Stromal cell of bone marrow (primary cell): ENCODE measurements at places on chromosomes 13 and 19.

DNA sequence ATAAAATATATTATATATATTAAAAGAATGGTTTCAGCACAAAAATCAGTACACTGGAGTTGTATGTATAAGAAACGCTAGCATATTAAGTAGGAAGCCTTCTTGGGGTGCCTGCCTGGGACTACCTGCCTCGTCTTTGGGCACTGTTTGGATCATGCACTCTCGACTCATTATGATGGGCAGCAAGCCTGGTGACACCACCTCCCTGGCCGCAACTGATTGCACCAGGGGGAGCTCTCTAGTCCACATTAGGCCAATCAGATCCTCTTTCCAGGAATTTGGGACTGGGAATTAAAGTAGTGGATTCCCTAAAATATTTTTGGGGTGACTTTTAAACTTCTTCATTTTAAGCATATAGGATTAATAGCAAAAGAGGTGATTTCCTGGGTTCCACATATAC lies 56.0 kb upstream of the RGCC start:
- no peak for DNase-seq

GRCh38 chr13:21075379-21076249 lies 14.2 kb upstream of the LATS2 start:
- no peak for DNase-seq

DNA sequence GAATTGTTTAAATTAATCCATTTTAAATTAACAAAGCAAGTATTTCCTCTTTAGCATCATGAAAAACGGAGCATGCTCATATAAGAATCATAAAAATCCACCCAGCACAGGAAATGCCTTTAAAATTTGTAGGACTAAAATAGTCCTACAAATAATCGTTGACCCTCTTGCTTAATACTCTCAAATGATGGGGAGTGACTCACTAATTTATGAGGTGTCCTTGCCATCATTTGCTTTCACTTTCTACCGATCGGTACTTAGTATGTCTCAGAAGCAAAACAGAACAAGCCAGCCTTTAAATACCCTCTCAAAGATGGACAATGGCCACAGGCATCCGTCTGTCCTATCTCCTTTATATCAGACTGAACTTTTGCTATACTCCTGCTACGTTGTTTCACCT lies 97.2 kb downstream of the SUCLA2 start:
- no peak for DNase-seq

GRCh38 chr19:15398501-15399233 lies 19.1 kb upstream of the AKAP8 start:
- DNase-seq: no peak

DNA sequence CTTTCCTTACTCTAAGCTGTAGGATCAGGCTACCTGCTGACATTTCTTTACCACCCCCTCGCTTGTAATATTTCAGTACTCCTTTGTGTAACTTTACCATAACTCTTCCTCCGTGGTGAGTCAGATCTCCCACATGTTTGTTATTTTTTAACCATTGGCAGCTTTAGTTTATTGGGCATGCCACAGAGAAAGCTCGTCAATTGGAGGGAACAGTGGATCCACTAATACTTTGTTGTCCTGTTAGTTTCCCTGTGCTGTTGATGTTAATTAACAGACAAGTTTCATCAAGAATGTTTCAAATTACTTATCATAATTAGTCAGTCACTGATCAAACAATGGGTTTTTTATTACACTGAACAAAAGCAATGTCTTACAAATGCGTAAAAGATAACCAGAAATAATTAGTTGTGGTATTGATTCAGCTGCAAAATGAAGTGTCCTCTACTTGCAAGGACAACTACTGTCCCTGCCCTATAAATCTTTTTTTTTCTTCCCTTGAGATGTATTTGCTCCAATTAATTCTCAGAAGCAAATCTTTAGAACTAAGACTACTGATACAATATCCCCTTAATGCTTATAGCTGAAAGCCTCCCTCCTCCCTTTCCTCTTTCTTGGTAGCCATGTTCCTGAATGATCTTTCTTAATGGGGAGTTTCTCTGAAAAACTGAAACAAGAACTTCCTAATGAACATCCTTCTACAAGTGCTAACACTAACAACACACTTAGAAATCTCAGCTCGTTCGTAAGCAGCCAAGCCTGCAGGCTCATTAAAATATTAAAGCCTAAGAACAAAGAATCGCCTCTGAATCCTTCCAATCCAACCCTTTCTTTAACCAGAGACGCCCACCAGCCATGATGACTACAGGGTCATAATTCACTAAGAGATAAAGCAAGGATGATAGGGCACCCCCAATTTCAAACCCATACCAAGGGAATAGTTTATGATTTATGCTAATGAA lies 22.2 kb downstream of the EFNB2 start:
- DNase-seq: no peak

DNA sequence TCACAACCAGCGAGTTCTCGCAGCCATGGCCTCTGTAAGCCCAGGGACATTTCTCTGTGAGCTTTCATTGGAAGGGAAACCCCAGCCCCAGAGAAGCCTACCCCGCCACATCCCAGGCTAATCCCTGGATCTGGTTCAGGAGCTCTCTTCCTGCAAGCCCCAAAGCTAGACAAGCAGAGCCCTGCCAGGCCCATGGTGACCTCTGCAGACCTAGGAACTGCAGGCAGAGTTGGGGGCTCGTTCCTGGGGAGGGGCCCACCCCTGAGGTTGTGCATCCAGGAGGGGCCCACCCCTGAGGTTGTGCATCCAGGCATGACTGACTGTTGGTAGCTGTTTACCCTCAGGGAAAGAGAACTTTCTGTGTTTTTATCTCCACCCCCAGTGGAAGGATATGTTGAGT lies 21.7 kb downstream of the KCTD15 start:
- DNase-seq: no peak

GRCh38 chr13:90445179-90445578 lies 902.3 kb upstream of the MIR17HG start:
- DNase-seq: peak; percentile 67

DNA sequence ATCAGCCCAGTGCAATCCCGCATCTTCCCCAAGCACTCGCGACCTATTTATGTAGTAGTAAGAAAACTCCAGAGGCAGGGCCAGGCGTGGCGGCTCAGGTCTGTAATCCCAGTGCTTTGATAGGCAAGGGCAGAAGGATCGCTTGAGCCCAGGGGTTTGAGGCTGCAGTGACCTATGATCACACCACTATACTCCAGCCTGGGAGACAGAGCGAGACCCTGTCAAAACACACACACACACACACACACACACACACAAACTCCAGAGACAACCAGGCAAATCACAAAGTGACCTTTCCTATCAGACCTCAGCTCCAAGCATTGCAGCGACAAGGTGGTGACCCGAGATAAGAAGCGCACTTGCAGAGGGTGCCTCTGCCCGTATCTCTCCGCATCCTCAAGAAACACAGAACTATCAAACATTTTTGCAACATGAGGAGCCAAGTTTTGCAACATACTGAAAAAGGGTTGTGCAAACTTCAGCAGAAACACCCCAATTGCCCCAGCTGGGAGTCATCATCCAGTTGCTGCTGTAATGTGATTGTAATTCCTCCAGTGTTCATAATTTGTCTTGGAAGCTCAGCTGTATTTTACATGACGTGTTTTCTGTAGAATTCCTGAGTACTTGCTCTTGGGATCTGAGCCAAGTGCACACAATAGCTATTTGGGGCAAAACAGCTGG lies 8.7 kb upstream of the KLF2 start:
- DNase-seq: peak; percentile 98

DNA sequence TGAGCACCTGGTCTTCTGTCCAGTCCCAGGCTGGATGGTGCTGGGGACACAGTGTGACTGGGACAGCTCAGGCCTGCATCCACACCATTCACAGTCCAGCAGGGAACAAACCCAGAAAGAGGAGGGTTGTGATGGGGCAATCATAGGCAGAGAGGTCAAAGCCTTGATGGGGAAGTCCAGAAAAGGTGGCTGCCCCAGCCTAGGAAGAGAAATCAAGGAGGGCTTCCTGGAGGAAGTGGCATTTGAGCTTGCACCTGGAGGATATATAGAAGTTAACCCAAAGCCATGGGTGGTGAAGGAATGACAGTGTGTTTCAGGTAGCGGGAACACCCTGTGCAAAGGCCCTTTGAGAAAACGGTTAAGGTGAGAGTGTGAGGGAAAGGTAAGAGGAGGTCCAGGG lies 2.6 kb upstream of the PRX start:
- no peak for DNase-seq

DNA sequence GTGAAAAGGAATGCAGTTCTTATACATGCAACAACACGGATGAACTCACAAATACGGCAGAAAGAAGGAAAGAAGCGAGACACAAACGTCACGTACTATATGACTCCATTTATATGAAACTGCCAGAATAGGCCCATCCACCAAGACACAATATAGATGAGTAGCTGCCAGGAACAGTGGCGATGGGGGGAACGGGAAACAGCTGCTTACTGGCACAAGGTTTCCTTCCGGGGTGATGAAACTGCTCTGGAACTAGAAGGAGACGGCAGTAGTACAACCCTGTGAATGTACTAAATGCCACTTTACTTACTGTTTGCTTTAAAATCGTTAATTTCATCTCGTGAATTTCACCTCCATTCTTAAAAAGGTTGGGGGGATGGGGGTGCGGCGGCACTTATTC lies 28.9 kb downstream of the MLLT1 start:
- no peak for DNase-seq

DNA sequence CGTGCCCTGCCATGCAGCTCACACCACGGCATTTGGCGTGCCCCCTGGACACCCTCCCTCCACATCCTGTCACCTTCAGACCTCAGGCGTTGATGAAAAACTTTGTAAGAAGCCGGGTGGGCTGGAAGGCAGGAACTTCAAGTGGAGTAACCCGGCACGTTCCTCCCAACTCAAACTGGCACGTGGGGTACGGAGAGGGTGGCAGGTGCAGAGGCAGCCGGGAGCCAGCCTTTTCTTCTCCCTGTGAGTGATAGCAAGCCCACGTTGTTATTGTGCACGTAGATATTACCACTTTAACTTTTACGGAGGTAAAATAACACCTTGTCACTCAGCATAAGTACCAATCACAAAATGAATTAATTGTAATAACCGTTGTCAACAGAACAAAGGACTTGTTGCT lies 198.0 kb downstream of the ZNF536 start:
- no peak for DNase-seq

- no peak for DNase-seq
Observed at GRCh38 chr13:89003656-89004055, 1332.5 kb downstream of the SLITRK5 start.

DNA sequence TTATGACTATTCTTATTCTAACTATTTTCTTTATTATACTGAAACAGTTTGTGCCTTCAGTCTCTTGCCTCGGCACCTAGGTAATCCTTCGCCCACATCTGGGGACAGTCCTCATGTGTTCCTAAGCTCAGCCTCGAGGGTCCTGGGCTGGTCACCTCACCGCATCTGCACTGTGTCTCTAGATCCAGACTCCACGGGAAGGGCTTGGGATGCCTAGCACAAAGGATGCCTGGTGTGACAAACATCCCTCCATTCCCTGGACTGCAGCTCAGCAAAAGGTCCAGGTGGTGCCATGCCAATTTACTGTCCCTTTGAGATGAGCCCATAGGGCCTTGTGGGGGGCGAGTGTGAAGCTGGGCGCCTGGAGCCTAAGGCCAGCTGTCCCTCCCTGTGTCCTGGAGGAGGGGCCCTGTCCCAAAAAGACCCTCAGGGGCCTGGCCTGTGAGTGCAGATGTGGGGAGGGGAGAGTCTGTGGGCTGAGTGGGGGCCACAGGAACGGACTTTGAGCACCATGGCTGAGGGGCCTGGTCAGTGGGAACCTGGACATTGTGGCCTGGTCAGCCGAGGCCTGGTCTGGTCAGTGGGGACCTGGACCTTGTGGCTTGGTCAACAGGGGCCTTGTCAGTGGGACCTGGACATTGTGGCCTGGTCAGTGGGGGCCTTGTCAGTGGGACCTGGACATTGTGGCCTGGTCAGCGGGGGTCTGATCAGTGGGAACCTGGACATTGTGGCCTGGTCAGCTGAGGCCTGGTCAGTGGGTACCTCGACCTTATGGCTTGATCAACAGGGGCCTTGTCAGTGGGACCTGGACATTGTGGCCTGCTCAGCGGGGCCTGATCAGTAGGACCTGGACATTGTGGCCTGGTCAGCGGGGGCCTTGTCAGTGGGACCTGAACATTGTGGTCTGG lies 45.1 kb upstream of the TPM4 start:
- DNase-seq: no peak

GRCh38 chr19:39557811-39558623 lies 18.1 kb upstream of the EID2 start:
- DNase-seq: no peak

DNA sequence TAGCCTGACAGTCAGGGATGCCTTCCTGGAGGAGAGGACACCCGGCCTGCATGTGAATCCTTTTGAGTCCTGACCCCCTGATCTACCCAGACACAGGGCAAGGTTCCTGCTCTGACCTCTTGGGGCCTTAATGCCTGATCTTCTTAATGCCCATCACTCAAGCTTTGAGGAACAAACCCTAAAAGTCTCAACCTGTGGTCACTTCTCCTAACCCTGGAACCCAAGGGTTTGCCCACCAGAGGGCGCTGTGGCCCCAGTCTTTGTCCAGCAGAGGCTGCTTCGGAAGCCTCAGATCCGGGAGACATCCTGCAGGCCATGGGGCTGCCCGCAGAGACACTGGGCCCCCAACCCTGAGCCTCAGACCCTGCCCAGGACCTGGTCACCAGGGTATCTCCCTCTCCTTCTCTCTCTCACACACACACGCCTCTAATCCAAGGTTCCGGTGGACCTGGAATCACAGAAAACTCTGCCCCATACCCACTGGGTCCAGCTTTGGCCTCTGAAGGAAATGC lies 9.8 kb upstream of the DPF1 start:
- DNase-seq: peak; percentile 37

GRCh38 chr19:31096062-31096830 lies 253.0 kb downstream of the TSHZ3 start:
- no peak for DNase-seq

GRCh38 chr19:31254611-31255010 lies 94.6 kb downstream of the TSHZ3 start:
- DNase-seq: no peak

- no peak for DNase-seq
Observed at GRCh38 chr19:58460039-58460438, 6.8 kb upstream of the ZNF324 start.

DNA sequence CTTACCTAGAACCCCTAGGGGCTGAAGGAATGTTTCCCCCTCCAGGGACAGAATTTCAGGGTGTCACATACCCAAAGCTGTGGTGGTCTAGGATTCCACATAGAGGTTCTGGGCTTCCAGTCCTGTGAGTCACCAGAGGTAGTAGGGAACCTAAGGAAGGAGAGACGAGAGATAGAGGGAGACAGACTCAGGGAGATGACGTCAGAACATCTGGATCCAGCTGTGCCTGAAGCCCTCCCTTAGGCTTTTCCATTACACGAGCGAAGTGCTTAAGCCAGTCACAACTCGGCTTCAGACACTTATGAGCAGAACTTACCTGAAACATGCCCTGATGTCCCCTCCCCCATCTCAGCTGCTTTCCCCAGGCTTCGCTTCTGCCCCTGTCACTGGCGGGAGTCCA lies 11.8 kb upstream of the SELENOW start:
- DNase-seq: no peak
